Activated T-helper 2 cell treated with anti-CD3 and anti-CD28 coated beads, Interferon-gamma antibody, Interleukin-2, Interleukin-4, amounts not matched to agents 10 μg/mL and 5 μg/mL and 100 μg/mL, durations not matched to agents 14 hours and 24 hours and 36 hours (primary cell): ENCODE measurements at places on chromosomes 5 and 9.

DNA sequence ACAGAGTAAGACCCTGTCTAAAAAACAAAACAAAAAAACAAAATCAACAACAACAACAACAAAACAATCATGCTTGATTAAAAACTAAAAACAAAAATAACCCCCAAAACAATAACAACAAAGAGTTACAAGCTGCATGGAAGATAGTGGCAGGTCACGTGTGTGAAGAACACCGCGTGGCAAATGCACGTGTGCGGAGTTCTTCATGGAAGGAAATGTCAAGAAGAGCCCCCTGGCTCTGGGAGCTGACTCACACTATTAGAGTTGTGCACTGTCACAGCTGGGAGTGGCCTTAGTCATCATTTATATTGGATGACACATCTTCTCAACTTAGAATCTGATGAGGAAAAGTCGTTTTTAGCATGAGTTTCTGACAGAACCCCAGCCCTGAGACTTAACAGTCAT, 110.5 kb downstream of the JMY start:
- DNase-seq = no peak

- no peak for DNase-seq
Measured at GRCh38 chr5:113195251-113195650, 218.7 kb downstream of the DCP2 start.

DNA sequence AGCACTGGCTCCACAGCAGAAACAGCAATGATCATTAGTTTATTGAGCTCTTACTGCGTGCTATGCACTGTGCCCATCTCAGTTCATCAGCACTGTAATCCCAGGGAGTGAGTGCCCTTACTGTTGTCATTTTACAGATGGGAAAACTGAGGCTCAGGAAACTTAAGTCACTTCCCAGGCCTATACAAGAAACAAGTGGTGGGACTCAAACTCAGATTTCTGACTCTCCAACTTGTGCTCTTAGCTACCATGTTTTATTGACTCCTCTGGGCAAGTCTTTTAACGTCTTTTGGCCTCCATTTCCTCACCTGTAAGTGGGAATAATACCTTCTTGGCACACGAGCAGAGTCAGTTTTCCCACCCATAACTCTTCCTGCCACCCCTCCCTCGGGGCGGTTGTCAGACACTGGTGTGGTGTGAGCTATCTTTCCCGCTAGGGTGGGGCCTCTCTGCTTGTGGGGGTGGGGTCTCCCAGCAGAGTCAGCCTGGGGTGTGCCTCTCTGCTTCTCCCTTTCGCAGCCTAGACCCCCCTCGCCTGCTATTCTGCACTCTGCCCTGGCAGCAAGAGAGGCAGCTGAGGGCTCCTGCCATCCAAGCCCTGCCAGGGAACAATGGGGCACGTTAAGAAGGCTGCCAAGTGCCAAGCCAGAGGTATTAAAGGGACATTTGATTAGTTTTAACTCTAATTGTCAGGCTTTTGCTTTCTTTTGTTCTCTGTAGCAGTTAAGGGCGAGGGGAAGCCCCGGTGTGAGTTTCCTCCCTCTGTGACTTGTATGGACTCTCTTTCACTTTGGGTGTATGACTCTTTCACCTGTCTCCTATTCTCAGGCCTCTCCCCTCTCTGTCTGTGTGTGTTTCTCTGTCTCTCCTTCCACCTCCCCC, 12.1 kb downstream of the GALNT10 start:
- DNase-seq = peak; percentile 40

- DNase-seq = no peak
Measured at GRCh38 chr9:124755061-124755460, 16.1 kb downstream of the NR6A1 start.

- no peak for DNase-seq
Measured at GRCh38 chr9:113299800-113300292, 3.3 kb downstream of the RNF183 start.

GRCh38 chr5:122030251-122030650, 47.8 kb downstream of the LOX start:
- no peak for DNase-seq

- peak; percentile 64 for DNase-seq
Measured at GRCh38 chr5:1644810-1645571, 121.2 kb upstream of the LPCAT1 start.

GRCh38 chr5:180315762-180316212, 23.9 kb upstream of the MAPK9 start:
- peak; percentile 42 for DNase-seq

DNA sequence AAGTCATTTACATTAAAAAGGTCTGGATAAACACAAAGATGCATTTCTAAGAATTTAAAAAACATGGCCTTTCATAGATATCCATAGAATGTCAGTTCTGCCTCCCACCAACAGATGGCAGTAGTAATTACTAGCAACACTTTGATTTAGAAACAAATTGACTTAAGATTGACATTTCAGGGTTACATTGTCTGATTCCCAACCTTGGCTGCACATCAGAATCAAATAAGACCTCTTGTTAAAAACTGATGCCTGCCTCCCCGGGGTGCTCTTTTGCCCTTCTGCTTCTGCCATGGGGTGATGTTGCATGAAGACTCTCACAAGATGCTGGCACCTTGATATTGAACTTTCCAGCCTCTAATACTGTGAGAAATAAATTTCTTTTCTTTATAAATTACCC, 146.2 kb upstream of the GPR151 start:
- DNase-seq = no peak

- no peak for DNase-seq
Measured at GRCh38 chr9:104256031-104256695, 162.1 kb downstream of the SMC2 start.
